Kidney tubule cell (primary cell): ENCODE measurements at places on chromosomes 7 and 10.

DNA sequence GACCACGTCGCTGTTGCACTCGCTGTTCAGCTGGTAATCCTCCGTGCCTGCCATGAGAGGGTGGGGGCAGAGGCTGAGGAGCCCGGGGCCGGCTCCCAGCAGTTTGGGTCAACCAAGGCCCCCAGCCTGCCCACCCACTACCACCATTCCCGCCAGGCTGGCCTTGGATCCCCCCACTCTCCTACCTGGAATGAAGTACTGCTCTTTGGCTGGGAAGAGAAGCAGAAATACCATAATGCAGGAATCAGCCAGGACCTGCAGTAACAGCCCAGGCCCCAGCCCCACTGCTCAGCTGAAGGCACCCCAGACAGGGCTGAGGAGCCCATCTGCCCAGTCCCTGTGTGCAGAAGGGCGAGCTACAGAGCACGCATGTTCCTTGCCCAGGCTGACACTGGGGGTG lies 138.0 kb downstream of the SLIT1 start:
- no peak for DNase-seq

- no peak for DNase-seq
Observed at GRCh38 chr10:97121041-97121440, 64.7 kb downstream of the SLIT1 start.

DNA sequence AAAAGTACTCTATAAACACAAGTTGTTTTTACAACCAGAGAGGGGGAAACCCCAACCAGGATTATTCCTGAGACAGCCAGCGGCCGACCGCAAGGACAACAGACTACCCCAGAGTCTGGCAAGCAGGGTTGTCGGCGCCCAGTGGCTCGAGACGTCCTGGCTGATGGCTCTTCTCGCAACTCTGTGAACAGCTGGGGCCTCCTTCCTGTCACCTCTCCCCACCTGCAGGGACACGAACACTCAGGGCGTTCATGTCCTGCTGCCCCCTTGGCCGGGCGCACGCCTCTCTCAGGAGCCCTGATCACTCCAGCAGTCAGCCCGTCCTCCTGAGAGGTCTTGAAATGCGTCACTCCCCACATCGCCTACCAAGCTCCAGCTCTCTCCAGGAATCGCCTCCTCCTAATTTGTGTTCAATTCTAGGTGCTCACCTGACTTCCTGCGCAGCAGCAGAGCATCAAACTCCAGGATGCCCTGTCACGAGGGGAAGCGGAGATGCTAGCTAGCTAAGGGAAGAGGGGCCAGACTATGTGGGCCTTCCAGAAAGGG lies 66.4 kb upstream of the TNRC18 start:
- no peak for DNase-seq

DNA sequence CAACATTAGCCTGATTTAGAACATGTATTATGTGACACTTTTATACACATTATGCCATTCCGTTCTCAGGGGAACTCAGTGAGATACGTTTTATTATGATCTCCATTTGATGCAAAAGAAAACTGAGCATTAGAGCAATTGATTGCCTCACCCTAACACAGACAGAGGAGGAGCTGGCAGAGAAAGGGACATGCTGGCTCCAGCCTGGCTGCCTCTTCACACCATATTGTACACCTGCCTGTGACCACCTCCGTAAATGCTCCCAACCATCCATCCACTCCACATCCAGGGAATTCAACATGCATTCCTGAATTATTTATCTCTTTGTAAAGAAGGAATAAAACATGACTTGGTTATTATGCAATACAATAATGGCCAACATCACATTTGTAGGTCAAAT lies 195.0 kb upstream of the STK17A start:
- DNase-seq = no peak

GRCh38 chr10:97770255-97770654 lies 1.5 kb downstream of the SFRP5 start:
- DNase-seq = no peak

DNA sequence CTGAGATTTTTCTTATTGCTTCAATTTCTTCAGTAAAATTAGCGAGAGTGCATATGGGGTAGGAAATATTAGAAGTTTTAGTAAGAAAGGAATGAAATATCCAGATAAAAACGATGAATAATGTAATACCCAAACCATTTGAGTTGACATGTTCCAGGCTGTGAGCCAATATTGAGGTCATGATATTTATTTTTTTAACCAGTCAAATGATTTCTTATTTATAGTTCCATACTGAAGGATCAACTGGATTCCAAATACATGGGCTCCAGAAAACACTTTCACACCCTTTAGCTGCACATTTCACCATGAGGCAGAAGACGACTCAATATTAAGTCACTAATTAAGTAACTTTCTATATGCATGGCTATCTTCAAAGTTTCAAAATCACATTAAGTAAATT lies 312.5 kb downstream of the PPP1R3A start:
- no peak for DNase-seq

DNA sequence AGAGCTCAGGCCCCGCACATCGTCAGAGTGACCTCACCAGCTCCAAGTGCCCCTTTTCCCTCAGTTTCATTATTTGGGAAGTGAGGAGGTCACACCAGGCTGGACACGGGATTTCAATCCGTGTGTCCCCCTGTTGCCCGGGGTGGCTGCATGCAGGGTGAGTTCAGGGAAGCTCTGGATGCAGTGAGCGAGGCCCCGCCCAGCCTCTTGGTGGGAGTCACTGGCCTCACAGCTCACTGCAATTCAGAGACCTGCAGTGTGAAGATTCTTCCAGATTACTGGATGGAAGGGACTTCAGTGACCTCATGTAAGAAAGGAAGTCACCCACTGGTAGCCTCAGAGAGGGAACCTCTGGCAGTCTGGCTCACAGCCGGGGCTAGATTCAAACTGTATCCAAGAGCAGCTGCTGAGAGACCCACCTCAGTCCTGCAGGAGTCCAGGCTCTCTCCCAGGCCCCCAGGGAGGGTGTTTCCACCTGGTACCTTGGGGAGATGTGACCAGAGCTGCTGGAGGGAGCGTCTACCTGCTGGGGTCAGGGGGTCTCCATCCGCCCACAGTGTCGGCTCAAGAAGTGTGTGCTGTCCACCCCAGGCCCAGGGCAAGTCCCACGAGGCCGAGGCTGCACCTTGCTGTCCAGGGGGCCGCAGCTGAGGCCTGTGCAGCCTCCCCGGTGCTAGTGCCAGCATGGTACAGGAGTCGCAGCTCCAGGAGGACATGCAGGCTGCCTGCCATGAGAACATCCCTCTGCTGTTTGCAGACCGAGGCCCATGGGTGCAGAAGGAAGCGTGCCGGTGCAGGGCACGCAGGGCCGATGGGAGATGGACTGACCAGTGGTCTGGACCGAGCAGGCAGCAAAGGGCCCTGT lies 54.4 kb downstream of the MGMT start:
- DNase-seq = no peak

- DNase-seq = peak; percentile 69
Observed at GRCh38 chr7:98165827-98166667, 45.2 kb upstream of the BHLHA15 start.

- no peak for DNase-seq
Observed at GRCh38 chr7:30635798-30636197, 41.1 kb downstream of the GARS1 start.

DNA sequence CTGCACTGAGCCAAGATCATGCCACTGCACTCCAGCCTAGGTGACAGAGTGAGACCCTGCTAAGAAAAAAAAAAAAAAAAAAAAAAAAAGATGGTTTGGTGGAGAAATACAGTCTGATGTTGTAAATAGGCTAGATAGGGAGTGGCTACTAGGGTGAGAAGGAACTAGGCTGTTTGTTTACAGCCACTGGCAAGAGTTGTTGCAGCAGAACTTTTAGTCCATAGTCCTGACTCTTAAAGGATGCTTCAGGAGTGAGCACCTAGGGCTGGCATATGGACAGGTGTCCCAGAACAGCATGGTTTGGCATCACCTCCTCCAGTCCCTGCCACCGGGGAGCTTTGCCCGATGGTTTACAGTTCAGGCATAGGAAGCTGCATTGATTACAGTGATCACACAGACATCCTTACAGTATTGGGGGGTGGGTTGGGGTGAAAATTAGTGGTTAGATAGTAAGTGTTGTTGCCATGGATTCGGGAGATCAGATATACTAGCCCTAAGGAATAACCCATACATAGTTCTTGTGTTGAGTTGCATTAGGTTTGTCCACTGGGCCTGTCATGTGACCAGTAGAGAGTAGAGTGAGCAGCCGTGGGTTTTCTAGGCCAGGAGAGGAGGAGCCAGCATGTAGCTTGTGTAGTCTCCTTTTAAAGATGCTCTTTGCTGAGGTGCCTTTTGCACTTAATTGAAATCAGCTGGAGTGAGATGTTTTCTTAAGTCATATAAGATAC lies 35.9 kb downstream of the ZRANB1 start:
- no peak for DNase-seq

GRCh38 chr10:102455893-102456471 lies 4.6 kb upstream of the C10orf95 start:
- DNase-seq = peak; percentile 71

GRCh38 chr7:50393076-50393475 lies 57.1 kb downstream of the FIGNL1 start:
- DNase-seq = no peak

GRCh38 chr10:114526126-114526503 lies 121.8 kb upstream of the AFAP1L2 start:
- no peak for DNase-seq

DNA sequence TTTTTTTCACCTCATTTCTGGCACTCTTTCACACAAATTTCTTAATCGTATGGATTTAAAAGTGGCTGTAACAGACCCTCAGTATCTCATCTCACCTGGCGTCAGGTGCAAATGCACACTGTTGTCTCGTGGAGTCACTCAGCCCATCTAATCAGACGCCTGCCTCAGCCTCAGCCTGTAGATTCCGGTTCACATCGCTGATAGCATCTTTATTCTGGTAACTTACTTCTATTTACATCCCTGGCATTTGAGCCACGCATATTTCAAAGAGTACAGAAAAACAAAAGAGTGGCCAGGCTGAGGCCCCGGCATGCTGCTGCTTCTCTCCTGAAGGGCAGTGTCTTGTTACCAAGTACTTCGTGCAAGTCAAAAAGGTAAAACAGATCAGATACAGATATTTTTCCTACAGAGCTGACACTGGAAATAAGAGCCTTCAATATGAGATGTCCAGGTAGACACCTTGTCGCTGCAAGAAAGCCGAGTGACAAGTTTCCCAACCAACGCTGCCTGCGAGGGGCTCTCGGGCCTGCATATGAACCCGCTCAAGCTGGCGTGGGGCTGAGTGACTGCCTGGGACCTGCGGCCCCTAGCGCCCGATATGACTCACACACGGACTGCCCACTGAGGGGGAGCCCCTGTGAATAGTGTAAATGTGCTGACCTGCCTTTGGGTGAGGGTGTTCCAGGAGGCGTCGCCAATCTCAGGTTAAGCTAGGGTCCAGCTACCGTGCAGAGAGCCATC lies 4.3 kb downstream of the VIPR2 start:
- no peak for DNase-seq

GRCh38 chr7:134827889-134828288 lies 48.5 kb downstream of the CALD1 start:
- DNase-seq = no peak

GRCh38 chr10:69097729-69098128 lies 9.8 kb downstream of the SRGN start:
- no peak for DNase-seq

DNA sequence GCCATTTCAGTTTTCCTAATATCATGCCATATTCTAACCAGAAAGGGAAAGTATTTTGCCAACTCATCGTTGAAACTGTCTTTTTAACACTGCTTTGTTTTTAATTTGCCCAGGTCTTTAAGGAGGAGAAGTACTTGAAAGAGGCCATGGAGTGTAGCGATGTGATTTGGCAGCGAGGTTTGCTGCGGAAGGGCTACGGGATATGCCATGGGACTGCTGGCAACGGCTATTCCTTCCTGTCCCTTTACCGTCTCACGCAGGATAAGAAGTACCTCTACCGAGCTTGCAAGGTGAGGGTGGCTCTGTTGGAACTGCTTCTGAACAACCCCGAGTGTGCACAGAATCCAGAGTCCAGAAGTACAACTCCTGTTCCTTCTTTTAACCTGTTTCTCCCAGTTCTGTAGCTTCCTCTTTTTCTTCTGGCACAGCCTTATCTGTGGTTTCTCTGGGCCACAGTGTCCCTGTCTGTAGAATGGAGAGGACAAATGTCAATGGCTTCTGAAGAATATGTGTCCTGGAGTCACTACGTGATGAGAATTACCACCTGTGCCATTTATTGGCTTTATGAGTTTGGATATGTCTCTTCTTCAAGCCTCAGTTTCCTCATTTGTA lies 60.1 kb downstream of the LANCL2 start:
- DNase-seq = no peak

DNA sequence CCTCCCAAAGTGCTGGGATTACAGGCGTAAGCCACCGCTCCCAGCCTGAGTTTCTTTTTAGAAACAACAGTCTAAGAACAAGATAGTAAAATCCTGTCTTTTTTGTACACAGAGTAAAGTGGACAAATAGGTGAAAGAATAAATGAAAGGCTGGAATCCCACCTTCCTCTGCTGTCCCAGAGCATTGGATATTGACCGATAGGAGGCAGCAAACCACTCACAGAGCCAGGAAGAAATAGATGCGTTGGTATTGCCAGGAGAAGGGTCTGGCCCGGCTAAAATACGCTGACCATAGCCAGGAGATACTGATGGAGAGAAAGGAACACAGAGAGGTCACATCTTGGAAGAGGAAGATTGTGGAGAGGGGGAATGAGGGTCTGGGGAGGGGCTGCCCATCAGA lies 11.4 kb upstream of the ZNF12 start:
- DNase-seq = no peak

- DNase-seq = no peak
Observed at GRCh38 chr10:124535731-124536495, 74.3 kb downstream of the LHPP start.

- peak; percentile 82 for DNase-seq
Observed at GRCh38 chr7:99143853-99144672, at the start of gene SMURF1. Gene SMURF1 (minus strand): TSS chr7:99144108. CDS start chr7:99143780, 328 bp downstream.

DNA sequence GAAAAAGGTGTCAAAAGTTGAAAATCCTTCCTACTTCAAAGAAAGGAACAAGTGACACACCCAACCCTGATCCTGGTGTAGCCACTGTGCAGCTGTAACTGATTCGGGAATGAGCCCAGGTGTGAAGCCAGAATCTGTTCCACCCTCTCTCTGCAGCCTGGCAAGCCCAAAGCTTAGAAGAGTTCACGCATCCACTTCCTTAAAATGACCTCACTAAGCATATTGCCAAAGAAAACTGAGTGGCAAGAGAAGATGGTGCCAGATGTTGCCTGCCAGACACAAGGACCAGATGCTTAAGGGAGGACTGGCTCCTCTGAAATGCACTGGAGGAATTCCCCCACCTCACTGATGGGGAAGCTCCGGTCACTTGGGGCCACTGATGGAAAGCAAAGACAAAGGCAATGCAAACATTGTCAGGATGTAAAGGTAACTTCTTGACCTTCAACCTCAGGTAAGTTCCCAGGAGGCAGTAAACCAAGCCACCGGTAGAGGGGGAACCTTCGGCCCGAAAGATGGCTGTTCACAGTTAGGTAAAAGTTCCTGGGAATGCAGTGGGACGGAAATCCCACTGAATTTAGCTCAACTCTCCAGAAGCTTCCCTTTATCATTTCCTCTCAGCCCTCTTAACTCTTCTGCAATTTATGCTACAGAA lies 554.9 kb downstream of the KCNMA1 start:
- DNase-seq = no peak

- no peak for DNase-seq
Observed at GRCh38 chr7:6323967-6324701, 51.7 kb upstream of the CYTH3 start.

- DNase-seq = no peak
Observed at GRCh38 chr7:32524631-32525030, 29.3 kb downstream of the AVL9 start.

GRCh38 chr7:21430575-21430954 lies 2.7 kb downstream of the SP4 start:
- DNase-seq = no peak

GRCh38 chr10:49650724-49651034 lies 28.8 kb upstream of the C10orf53 start:
- DNase-seq = no peak

GRCh38 chr10:62862447-62862846 lies 46.3 kb upstream of the EGR2 start:
- no peak for DNase-seq
